ENCODE measurements at places on chromosomes 3 and 15. TPM values are rescaled to one million over a fixed set of nuclear protein-coding genes. Genes with fewer than 3 reads are reported as not detected.

OR5K2 gene
- total RNA-seq: not detected

DNA sequence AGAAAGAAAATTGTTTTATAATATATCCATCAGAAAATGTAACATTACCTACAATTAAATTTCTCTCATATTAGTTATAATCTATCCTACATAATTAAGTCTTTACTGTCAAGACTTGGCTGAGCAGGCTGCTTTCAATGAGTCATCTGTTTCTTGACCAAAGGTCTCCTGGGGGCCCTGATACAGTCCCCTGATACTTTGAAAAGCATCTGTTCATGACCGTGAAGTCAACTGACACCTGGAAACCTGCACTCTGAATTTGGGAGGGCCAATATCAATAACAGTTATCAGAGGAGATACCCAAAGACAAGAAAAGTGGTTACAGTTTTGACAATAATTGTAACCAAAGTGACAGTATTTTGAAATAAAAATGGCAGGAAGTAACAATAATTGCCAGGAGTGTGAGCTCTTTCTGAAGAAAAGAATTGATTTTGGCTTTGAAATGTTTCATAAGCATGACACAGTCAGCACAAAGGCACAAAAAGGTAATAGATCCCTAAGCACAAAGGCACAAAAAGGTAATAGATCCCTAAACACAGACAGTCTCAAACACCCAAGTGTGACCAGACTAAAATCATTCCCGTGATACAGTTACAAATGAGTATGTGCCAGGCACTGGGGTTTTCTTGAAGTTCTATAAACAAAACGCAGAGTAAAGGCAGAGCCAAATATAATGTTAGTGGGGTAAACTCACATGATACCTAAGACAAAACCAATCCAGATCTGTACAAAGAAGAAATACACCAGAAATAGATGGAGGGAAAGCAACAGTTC is 260.7 kb downstream of the PLOD2 start:
- no peaks in the 10 kb centered on the region for H3K27me3 ChIP-seq
- H3K36me3 ChIP-seq: no peaks in the 10 kb centered on the region
- DNase-seq: no peak
- no peak overlapping the region for H3K27ac ChIP-seq
- no peak overlapping the region for H3K4me3 ChIP-seq

DNA sequence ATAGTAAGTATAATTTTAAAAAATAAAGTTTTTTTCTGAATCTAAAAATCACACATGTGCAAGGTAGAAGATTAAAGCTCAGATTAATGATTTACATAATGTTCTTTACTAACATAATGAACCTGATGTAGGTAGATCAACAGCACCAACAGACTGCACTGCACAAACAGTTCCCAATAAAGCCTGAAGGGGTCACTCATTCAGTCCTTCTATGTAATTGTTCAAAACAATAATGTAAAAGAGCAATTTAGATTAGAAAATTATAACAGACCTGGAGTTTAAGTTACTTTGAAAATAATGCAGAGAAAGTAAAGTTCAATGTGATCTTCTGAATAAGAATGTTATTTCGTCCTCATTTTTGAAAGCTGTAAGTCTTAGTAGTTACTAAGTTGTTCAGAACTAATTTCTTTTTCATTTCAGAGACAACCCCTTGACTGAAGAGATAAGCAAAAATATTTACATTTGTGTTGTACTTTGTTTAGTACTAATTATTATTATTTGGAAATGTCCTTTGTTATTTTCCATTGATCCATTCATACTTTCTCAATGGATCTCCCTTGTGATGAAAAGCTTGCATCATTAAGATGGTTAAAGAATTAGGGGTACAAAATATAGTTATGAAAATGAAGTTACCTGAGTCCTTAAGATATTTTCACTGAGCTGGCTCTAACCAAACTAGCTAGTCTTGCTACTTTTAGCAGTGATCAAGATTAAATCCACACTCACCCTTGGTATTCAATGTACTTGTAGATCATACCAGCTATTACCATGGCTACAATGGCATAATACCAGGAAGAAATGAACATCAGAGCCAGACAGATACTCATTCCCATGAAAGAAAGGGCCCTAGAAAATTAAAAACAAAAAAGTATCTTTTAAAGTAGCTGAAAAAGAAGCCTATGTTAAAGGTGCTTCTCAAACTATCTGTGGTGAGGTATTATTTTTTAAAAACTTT is 16.8 kb downstream of the EMC4 start:
- no peaks in the 10 kb centered on the region for H3K27me3 ChIP-seq
- no peak for DNase-seq
- peaks cover 51% of the 10 kb centered on the region for H3K36me3 ChIP-seq
- H3K4me1 ChIP-seq: no peaks in the 10 kb centered on the region
- H3K4me3 ChIP-seq: no peak overlapping the region

LPP gene
- 163 TPM for total RNA-seq

HOMER2 gene
- total RNA-seq: 28.2 TPM

GRCh38 chr3:50550079-50550736 is 17.3 kb downstream of the C3orf18 start:
- no peak overlapping the region for H3K4me3 ChIP-seq
- no peaks in the 10 kb centered on the region for H3K36me3 ChIP-seq
- no peaks in the 10 kb centered on the region for H3K4me1 ChIP-seq
- H3K27me3 ChIP-seq: no peaks in the 10 kb centered on the region

Measured in upper lobe of left lung (tissue), 6 donors.